ENCODE measurements at places on chromosomes 5 and 9. TPM values are rescaled to one million over a fixed set of nuclear protein-coding genes. Genes with fewer than 3 reads are reported as not detected.

DNA sequence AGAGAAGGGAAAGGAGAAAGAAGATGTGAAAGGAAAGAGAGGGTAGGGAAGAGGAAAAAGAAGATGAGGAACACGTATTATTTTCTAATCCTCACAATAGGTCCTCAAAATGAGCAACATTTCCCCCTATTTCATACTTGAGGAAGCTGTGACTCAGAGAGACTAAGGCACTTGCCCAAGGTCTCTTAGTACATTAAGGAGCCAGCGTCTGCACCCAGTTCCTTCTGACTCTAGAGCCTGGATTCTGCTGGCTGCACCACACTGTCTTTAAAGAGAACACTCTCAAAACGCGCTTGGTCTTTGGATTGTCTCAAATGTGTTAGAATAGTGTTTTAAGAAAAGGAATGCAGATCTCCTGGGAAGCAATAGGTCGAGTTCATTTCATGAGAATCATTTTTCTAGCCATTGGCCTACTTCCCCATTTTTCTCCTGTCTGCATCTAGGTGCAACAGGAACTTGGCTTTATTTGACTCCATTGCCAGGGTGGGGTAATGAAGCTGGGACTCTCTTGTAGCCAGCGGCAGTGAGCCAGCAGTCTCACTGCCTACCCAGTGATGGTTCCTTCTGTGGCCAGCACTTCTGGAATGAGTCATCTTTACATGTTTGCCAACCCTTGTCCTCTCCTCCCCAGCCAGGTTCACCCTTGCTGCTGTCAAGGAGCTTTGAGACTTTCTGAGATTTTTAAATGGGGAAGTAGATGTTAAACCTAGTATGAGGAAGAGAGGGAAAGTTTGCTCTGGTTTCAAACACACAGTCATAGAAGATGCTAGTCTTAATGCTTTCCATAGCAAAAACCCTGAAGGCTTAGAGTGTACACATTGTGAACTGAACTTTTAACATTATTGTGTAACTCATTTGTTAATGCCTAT lies 82.7 kb downstream of the DOCK8 start:
- no peak for DNase-seq

DNA sequence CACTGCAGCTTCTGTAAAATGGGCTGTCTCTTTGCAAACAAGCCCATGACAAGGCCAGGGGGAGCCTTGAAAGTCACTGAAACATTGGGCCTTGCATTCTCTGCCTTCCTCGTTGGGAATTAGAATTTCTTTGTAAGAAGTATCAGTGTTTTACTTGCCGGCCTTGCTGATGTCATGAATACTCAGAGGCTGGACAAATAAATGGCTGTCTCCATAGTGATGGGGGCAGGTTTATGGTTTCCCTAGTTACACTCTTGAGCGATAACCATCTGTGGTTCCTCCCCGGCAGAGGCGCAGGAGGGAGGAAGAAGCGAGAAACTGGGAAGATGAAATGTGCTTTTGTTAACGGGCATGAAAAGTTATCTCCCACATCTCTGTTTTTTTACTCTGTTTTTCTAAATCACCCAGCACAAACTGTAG lies 272.7 kb upstream of the PANK3 start:
- DNase-seq = peak; percentile 55

DNA sequence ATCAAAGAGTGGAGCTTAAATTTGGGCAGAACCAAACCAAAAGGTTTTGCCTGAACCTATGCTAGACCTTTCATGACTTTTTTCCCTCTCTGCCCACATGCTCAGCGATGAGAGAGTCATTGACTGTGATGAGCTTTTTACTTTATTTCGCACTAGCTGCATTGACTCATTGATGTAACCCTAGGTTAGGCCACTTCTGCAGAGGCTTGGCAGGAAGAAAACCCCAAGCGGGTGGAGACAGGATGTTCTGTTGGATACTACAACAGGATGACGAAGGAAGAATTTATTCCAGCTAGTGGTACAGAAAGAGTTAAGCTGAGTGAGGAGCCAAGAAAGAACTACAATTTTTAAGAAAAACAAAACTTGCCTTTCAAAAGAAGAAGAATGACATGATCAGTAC lies 18.4 kb downstream of the AGXT2 start:
- DNase-seq = no peak

DNA sequence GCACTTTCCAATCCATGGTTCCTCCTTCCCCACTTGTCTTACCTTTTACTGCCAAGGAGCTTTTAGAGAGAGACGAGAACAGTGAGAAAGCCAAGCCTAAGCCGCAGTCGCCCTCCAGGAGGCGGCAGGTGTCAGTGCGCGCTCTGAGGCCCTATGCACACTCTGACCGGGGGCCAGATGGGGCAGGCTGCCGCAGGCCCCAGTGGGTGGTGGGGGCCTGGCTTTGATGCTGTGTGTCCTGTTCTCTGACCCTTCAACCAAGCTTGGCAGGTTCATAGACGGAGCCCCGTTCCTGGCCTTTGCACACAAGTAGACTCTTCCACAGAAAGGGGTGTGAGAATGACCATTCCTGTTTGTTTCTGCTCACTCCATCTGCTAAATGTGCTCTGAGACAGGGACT lies 77.3 kb downstream of the WNK2 start:
- no peak for DNase-seq

Gene IRX2
- not detected for total RNA-seq

DNA sequence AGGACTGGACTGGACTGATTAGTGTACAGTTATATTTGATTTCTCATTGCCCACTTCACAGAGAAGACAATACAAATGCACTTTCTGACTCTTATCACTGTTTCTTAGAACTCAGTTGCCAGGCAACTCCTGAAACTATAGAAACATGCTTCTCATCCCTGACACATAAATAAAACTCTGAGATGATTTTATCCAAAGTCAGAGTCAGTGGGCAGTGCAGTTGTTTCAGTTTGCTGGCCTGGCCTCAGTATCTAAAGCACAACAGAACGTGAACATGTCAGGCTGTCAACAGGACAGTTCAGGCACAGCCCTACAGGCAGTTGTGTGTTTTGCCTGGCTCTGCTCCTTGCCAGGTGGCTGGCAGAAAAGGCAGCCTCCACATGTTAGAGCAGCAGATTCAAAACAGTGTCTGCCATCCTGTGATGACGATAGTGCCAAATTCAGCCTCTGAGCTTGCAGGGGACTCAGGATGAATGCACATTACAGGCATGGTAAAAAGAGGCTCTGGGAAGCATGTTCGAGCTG lies 65.1 kb upstream of the CCDC152 start:
- no peak for DNase-seq

- DNase-seq = no peak
These were observed 298.6 kb downstream of the DIRAS2 start for GRCh38 chr9:90343991-90344390.

GRCh38 chr5:159878988-159879471 lies 37.3 kb upstream of the ADRA1B start:
- DNase-seq = no peak

Gene PLAC8L1
- total RNA-seq = not detected

Gene DMRT3
- total RNA-seq = not detected

GRCh38 chr5:14452685-14453454 lies 128.7 kb upstream of the OTULINL start:
- no peak for DNase-seq

- no peak for DNase-seq
These were observed 106.4 kb downstream of the PSD2 start for GRCh38 chr5:139901986-139902385.

Gene SOX30
- under 0.01 TPM for total RNA-seq

Gene TMEM252
- 0.17 TPM for total RNA-seq

- DNase-seq = no peak
These were observed 1416.0 kb downstream of the EFNA5 start for GRCh38 chr5:106254784-106255183.

- no peak for DNase-seq
These were observed 11.4 kb downstream of the LRRC8A start for GRCh38 chr9:128893354-128893753.
